RKO (cell line): ENCODE measurements at places on chromosomes 6 and 20.

DNA sequence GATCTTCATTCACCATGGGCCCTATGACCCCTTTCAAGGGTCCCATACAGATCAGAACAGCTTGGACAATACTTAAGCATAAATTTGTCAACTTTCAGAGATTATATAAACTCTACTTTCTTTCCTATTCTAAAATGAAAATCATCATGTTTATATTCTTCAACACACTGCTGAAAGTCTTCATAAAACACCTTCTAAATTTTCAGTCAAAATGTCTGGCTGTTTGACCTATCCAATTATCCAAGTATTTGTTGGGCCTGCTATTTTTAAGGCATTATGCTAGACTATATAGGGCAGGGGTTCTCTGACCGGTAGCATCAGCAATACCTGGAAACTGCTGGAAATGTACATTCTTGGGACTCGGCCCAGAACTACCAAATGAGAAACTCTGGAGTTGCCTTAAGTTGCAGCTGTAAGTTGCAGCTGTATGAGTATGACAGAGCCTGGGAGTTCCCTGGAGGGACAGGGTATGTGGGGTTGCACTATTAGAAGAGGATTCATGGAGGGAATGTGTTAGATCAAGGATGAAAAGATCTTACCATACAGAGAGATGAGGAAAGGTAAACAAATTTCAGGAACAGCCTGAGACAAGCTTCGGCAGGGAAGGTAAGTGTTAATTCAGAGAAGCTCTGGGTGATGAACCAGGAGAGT lies 293.0 kb downstream of the ADGB start:
- no peak for DNase-seq

DNA sequence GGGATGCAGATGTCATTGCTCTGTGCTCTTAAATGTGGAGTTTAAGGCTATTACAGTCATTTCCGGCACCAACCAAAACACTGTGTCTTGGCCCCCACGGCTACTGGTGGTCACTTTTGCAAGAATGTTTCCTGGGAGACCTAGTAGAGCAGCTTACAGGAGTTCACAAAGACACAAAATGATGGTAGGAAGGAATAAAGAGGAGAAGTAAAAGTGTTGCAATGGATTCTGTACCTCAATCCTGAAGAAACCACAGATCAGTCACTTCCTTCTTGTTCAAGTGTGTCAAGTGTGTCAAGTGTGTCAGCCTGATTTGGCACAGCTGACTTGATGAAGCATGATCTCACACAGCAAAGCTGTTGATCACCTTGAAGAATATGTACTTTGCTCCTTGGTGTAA lies 344.0 kb downstream of the PLCB1 start:
- DNase-seq = peak; percentile 6

GRCh38 chr20:5614506-5614905 lies 135.7 kb upstream of the SHLD1 start:
- DNase-seq = no peak

DNA sequence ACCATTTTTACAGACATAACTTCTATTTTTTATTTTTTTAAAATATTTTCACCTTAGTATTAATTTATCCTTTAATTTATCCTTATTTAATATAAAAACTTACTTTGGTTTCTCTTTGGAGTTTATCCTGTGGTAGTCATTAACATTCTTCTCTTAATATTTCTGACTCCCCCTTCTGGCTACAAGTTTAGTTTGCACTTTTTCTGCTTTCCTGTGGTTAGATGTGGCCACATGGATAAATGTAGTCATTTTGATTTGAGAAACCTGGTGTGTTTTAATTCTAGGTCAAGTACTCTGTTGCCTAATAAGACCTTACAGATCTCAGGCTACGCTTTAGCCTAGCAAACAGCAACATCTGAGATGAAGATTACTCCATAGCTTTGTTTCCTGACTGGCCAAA lies 1187.5 kb downstream of the HACE1 start:
- DNase-seq = peak; percentile 55

GRCh38 chr20:19761841-19762240 lies 3.8 kb downstream of the RIN2 start:
- DNase-seq = no peak

GRCh38 chr6:7974938-7975763 lies 64.6 kb upstream of the TXNDC5 start:
- peak; percentile 11 for DNase-seq

DNA sequence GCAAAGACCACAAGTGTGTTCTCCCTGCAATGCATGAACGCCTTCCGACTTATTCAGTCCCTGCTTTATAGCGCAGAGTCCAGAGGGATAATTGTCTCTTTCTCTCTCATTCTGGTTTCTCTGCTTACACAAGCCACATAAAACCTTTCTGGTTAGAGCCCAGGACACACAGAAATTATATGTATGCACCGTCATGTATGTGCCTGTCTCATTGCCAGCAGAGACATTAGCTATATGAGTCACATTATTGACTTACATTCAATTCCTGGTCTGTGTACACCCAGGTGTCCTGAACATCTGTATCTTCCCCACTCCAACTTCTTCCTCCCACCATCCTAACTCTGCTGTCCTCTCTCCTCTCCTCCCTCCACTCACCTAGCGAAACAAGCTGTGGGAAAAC lies 44.0 kb downstream of the LRFN2 start:
- DNase-seq = no peak

GRCh38 chr6:109014606-109015005 lies 80.0 kb downstream of the SESN1 start:
- DNase-seq = no peak

DNA sequence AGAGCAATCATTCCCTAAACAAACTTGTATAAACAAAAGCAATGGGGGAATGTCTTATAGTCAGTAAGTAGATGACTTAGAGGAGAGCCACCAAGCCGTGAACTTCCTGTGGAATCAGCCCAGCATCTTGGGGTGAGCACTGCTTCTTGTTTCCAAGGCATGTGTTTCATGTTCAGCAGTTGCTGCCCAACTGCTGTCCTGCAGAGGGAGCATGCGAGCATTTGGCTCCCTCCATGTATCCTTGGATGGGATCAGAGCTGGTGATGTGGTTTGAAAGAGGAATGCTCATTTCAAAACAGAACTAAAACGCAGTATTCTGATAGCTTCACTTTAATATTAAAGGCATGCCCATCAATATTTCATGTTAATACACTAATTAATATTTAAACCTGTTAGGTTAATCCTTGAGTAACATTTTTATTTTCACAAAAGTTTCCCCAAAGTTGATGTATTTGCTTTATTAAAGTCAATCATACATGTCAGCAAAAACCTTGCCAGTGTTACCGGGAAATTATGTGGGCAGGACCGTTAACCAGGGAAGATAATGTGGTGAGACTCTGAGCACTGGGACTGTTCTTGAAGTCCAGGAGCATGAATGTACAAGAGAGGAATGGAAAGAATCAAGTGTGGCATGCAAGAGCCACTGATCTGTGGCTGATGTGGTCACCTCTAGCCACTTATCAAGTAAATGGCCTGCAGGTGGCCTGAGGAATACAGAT lies 172.1 kb upstream of the GGTLC1 start:
- peak; percentile 57 for DNase-seq

- no peak for DNase-seq
Measured at GRCh38 chr20:61382194-61382593, 130.1 kb downstream of the CDH4 start.

DNA sequence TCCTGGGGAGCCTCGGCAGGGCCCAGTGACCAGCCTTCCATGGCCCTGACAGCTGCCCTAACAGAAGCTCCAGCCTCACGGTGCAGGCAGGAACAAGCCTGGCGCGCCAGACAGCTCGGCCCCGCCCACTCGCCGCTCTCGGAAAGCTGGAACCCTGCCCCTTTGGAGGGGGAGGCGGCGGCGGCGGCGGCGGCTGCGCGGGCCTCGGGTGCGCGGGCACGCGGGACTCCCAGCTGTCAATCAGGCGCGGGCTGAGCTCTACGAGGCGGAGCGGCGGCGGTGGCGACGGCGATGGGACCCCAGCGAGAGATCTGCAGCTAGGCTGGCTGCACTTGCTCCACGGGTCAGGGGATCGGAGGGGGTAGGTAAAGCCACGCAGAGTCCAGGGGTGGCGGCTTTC lies at the start of gene NRSN1:
Gene NRSN1 (plus strand): TSS at position 236 of the 400 bp plus-strand sequence. CDS start 8,113 bp downstream, outside the sequence.
- DNase-seq = no peak

DNA sequence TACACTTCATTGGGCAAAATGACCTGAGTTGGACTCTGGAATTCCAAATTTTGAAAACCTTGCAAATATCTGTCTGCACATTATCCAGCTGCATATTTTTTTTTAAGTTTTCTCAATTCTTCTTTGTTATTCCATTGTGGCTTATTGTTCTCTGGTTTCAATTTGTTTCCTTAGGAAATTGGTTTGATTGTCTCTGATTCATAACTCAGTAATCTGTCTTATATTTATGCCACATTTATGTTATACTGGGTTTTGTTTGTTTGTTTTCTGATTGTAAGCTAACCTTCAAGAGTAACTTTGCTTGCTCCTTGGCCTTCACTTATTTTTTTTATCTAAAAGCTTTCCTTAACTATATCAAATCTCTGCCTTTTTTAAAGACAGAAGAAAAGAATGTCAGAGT lies 193.3 kb upstream of the PLCB4 start:
- no peak for DNase-seq

- no peak for DNase-seq
Measured at GRCh38 chr6:34181908-34182307, 36.0 kb upstream of the GRM4 start.

DNA sequence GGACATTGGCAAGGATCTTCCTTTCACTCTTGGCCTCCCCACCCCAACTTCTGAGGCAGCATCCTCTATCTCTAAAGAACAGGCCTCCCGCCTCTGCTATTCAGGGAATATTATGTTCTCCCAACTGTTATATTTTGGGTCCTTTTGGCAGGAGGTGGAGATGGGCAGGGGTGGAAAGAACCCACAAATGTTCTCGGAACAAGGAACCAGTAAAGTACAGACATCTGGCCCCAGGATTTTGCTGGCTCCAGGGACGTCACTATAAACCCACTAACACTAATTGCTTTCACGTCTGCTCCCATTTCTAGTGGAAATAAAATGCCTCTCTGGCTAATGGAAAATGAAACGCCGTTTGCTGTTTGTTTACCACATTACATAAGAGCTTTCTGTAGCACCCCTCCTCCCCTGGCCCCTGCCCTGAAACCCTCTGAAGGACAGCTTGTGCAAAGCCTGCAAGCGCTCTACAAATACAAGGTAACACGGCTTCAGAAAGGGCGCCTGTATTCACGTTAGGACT lies 77.7 kb upstream of the TBC1D7 start:
- no peak for DNase-seq

DNA sequence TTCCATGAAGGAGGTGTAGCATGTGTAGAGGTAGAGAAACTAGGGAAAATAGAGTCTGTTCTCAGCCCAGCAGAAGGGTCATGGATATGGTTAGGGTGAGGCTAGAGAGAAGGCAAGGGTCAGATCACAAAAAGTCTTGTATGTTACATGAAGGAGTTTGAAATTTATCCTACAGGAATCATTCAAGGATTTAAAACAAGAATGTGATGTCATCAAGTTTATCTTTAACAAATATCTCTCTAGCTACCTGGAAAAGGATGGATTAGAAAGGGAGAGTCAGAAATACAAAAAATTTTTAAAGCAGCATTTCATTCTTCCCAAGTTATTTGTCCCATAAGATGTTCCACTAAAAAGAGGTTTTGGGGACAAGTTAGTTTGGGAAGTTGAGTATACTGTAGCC lies 4.4 kb upstream of the CHD6 start:
- DNase-seq = no peak

GRCh38 chr6:45808917-45809316 lies 206.7 kb downstream of the CLIC5 start:
- DNase-seq = no peak

GRCh38 chr6:122620428-122620827 lies 10.2 kb downstream of the PKIB start:
- DNase-seq = no peak

DNA sequence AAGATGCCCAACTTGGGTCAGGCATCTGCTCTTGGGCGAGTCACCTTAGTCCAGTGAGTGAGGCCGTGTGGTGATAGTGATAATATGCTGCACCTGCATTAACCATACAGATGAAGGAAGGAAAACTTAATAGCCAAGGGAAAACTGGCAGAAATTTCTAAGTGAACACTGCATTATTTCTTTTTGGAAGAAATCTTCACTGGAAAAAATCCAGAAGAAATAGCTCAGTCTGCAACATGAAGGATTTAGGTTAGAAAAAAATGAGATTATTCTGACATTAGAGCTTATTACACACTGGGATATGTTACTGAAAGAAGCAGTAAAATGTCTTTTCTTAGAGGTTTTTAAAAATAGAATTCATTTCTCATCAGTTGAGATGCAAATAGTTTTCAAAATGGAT lies 947.3 kb downstream of the KIF16B start:
- DNase-seq = no peak

GRCh38 chr6:13881621-13882165 lies 43.1 kb upstream of the RNF182 start:
- no peak for DNase-seq

- peak; percentile 24 for DNase-seq
Measured at GRCh38 chr6:107965746-107966145, 7.7 kb upstream of the SEC63 start.

DNA sequence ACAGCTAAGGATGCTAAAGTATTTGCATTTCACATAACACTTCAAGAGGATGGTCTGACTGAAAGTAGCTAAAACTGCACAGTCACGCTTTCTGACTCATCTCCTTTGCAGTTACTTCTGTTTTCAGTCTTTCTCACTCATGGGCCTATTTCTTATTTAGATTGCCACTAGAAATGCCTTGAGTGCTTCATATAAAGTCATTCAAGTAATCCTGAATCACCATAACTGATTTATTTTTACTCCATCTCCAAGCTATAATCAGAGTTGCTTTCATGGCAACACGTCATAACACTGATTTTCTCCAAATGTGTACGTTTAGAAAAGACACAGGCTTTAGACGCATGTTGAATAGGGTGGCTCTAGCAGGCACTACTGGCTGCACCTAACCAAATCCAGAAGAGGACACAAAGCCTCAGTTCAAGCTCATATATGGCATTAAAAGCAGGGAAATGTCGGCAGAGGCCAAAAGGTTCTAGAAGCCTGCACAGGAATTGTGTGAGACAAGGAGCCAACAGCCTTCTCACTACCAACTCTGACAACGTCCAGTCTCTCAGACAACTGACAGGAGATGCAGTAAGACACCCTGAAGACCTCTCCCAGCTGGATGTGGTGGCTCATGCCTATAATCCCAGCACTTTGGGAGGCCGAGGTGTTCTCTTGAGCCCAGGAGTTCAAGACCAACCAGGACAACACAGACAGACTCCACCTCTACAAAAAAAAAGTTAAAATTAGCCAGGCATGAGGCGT lies 64.1 kb upstream of the BEND6 start:
- DNase-seq = peak; percentile 63

GRCh38 chr6:131728296-131728939 lies 17.6 kb upstream of the CTAGE9 start:
- DNase-seq = no peak

DNA sequence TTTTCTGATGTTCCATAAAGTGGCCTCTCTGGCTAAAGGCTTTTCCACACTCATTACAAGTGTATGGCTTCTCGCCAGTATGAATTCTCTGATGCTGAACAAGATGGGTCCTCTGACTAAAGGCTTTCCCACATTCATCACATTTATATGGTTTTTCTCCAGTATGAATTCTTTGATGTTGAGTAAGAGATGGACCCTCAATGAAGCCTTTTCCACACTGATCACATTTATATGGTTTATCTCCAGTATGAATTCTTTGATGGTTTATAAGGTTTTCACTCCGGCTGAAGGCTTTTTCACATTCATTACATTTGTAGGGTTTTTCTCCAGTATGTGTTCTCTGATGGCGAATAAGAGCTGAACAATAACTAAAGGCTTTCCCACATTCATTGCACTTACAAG lies 20.4 kb downstream of the ZNF184 start:
- no peak for DNase-seq
